CD14-positive monocyte (primary cell): ENCODE measurements at places on chromosomes 12 and 14.

DNA sequence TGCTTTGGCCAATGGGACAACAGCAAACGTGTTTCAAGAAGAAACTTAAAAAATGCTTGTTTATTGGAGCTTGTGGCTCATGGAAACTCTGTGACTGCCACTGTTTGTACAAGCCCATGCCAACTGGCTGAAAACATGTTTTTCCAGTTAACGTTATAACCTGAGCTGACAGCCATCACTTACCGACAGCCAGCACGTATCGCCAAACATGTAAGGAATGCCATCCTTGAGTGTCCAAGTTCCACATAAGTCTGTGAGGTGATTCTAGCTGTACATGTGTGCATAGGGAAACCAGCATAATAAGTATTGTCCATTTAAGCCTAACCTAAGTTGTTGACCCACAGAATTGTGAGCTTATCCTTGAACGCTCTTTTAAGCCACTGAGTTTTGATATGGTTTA lies 596.9 kb downstream of the TRHDE start:
- no peak for DNase-seq

DNA sequence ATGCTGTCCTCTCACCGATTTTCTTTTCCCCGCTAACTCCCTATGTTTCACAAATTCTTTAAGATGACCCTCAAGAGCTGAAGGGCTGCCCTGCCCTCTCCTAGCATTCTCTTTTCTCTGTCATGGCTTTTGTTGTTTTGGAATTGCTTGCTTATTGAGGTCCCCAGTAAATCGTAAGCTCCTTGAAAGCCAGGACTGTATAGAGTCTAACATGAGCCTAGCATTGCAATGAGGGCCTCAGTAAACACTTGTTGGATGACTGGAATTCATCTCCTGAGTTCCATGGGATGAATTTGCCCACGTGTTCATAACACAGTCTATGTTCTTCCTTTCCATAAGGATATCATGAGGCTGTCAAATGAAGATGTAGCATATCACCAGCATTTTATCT lies 92.2 kb downstream of the APAF1 start:
- no peak for DNase-seq

GRCh38 chr14:67555518-67556090 lies 22.5 kb downstream of the PLEKHH1 start:
- DNase-seq: no peak

GRCh38 chr14:59969319-59969718 lies 49.4 kb downstream of the LRRC9 start:
- no peak for DNase-seq

DNA sequence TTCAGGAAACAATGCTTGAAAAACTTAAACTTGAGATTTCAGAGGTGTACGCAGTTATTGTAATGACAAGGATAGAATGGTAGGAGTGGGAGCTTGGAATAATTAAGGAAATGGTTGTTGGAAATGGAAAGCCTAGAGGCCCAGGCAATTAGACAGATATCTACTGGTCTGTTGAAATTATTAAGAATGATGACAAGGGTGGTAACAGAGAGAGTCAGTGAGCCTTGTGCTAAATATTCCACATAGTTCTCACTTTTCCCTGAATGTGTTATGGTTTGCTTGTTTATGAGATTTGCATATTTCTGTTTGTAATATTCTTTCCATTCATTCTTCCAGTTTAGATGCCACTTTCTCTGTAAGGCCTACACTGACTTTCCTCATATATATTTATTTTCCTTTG lies 66.0 kb upstream of the ATP2B1 start:
- DNase-seq: no peak

DNA sequence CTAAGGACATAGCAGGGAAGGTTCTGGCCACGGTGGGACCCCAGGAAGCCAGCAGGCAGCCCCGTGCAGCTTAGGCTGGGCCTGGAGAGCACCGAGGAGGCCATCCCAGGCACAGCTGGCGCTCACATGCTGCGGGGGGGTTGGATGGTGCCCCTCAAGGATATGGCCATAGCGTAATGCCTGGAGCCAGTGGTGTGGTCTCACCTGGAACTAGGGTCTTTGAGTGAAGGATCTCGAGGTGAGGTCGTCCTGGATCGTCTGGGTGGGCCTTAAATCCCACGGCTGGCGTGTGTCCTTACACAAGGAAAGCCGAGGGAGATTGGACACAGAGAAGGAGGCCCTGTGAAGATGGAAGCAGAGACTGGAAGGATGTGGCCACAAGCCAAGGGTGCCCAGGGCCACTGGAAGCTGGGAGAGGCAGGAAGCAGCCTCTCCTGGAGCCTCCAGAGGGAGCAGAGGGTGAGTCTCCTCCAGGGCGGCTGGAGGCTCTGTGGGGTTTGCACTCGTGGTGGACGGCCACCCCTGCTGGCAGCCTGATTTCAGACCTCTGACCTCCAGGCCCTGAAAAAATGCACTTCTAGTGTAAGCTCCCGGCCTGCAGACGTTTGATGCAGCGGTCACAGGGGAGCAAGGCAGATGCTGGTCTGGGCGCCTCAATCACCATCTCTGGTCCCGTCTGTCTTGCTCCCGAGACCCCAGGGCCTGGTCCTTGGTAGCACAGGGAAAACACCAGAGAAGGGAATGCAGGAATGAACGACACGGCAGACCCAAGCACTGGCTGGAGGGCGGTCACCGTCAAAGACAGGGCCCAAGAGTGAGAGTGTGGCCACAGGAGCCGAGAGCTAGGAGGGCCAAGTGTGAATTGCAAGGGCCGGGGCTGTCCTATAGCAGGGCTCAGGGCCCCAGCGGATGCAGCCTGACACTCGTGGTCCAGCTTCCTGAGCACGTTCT lies 218.6 kb downstream of the KIF26A start:
- no peak for DNase-seq

DNA sequence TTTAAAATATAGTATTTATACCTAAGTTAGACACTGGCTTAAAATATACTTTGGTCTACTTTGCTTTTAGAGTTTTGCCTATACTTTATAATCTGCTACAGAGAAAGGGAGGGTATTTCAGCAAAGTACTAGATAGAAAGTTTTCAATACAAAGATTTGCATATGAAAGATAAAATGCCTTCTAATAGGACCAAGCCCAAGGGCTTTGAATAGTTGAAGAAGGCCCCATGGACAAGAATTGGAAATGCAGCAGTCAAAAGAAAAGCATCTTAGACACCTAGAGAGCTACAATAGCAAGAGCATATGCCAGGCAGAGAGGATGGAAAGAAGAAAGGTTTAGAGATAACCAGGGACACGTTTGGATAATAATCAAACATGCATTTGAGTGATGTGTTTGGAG lies 83.1 kb upstream of the DNM1L start:
- DNase-seq: no peak

GRCh38 chr12:116783525-116784237 lies 45.6 kb downstream of the RNFT2 start:
- DNase-seq: no peak

GRCh38 chr14:58794993-58795762 lies 157.4 kb downstream of the DACT1 start:
- DNase-seq: no peak

DNA sequence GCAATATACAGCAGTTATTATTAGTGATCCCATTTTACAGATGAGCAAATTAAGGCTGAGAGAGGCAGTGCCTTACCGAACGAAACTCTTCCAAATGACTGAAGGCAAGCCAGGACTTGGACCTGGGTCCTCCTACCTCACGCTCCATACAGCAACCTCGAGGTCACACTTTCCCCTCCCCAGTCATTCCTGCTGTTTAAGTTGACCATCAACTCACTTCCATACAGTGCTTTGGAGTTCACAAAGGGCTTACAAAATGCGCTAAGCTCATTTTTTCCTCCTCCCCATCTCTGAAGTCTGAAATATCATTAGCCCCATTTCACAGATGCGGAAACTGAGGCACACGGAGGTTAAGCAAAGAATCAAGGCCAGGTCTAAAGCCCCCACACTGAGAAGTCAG lies 4.3 kb downstream of the HNF1A start:
- no peak for DNase-seq

GRCh38 chr14:56125772-56126636 lies 7.8 kb downstream of the PELI2 start:
- DNase-seq: no peak

DNA sequence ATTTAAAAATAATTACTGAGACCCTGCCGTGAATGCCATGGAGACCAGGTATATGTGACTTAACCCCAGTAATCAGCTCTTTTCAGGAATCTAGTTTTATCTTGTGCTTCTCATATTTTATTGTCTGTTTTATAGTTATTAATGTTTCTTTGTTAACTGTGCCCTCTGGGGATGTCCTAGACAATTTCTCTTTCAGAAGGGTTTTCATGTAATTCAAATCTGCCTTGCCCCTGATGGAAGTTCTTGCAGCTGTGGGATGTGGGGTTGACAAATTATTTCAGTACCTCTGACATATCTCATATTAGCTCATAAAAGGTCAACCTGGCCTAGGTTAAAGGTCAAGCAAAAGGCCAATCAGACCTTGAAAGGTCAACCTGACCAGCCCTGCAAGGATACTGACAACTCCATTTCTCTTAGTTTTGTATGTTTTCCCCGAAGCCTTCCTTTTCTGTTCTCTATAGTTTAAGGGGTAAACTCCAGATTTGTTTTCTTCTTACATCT lies 182.3 kb downstream of the SLC41A2 start:
- DNase-seq: no peak

- DNase-seq: no peak
Measured at GRCh38 chr12:107845226-107845979, 70.9 kb downstream of the ASCL4 start.

DNA sequence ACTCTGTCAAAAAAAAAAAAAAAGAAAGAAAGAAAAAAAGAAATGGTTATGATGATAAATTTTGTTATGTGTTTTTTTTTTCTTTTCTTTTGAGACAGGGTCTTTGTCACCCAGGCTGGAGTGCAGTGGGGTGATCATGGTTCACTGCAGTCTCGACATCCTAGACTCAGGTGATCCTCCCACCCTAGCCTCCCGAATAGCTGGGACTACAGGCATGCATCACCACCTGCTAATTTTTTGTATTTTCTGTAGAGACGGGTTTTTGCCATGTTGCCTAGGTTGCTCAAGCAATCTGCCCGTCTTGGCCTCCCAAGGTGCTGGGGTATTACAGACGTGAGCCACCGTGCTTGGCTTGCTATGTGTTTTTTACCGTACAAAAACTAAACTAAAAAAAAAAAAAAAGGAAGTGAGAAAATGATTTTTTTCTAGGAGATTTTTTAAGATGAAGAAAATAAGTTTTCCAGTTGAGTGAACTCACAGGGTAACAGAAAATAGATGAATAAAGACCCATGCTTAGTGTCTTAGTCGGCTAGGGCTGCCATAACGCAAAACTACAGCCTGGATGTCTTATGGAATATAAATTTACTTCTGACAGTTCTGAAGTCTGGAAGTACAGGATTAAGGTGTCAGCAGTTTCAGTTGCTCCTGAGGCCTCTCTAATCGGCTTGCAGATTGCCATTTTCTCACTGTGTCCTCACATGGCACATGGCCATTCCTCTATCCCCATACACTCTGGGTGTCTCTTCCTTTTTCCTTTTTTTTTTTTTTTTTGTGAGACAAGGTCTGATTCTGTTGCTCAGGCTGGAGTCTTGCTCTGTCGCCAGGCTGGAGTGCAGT lies 13.2 kb upstream of the APOF start:
- no peak for DNase-seq

- no peak for DNase-seq
Measured at GRCh38 chr14:31950764-31951637, 126.1 kb upstream of the ARHGAP5 start.

- peak; percentile 3 for DNase-seq
Measured at GRCh38 chr12:43758247-43758727, 303 bp downstream of the PUS7L start.

GRCh38 chr12:666766-667308 lies 3.6 kb upstream of the NINJ2 start:
- DNase-seq: no peak

GRCh38 chr14:105168496-105168978 lies at the start of gene JAG2:
Gene JAG2, minus strand, starts transcription at chr14:105168776. Its CDS starts 356 bp downstream, at chr14:105168420.
- no peak for DNase-seq

DNA sequence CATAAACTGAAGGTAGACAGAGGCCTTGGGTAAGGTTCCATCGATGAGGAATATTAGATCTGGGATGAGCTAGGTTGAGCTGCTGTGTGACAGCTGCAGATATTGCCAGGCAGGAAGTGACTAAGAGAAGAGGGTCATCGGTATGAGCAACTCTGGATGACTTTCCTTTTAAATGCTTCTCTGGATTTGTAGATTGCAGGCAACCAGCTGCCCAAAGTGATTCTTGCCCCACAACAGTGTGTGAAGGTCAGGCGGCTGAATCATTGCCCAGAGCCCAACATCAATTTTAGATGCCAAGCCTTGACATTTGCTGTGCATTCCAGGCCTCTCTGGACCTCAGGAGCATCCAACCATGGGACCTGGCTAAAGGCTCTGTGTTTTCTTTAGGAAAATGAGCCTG lies 255.9 kb downstream of the DPF3 start:
- no peak for DNase-seq

- DNase-seq: no peak
Measured at GRCh38 chr14:94328196-94328595, 5.1 kb upstream of the SERPINA6 start.

DNA sequence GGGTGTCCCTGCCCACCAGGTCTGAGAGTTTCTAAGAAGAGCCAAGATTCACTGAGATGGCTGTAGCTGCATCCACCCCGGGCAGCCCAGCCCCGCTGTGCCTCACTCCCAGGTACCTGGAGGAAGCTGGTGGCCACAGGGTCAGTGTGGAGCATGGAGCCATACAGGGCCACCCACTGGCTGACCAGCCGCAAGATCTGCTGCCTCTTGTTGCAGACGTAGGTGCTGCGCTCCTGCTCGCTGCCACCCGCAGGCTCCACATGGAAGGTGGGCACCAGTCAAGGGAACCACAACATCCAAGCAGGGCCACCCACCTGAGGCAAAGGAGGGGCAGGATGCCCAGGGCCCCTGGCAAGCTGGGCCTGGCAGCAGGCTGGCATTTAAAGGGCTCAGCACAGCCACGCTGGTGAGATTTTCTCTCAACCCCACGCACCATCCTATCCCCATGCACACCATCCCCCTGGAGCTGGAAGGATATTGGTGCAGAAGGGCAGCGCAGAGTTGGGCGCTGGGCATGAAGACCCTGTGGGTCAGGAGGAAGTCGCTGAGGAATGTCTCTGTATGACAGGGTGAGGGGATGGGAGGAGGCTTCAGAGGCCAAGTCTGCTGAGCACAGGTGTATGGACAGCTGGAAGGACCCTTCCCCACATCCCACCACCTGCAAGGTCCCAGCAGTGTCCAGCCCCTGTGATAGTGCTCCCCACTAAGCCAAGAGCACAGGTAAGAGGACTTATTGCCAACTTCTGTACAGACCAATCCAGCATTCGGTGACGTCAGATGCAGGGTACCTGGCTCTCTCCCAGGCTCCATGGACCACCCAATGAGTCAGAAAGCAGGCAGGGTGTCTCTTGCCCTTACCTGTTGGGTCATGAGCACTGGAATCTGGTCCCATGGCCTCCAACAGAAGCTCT lies 10.8 kb downstream of the RAPGEF3 start:
- no peak for DNase-seq

DNA sequence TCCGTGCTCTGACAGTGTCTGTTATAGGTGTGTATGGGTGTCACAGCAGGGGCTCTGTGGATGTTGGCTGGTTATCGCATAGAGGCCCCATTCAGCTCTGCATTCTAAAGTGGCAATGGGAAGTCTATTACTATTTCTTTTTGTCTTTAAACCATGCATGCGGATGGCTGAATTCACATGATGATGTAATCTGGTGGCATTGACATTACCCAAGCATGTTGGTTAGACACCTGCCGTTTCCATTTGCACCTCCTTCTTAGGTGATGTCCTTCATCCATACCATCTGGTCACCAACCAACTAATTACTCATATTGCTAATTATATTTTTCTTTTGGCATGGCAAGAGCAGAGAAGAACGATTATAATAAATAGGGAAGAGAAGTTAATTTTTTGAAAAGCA lies 270.8 kb upstream of the RGS6 start:
- no peak for DNase-seq

GRCh38 chr12:126189856-126190255 lies 1124.6 kb downstream of the AACS start:
- no peak for DNase-seq

- DNase-seq: peak; percentile 87
Measured at GRCh38 chr12:7108796-7109571, at the start of gene C1RL. Gene C1RL, minus strand, starts transcription at chr12:7109214. Its CDS starts 34 bp downstream, at chr12:7109180.
